T47D (cell line): ENCODE measurements at places on chromosomes 3 and 15.

DNA sequence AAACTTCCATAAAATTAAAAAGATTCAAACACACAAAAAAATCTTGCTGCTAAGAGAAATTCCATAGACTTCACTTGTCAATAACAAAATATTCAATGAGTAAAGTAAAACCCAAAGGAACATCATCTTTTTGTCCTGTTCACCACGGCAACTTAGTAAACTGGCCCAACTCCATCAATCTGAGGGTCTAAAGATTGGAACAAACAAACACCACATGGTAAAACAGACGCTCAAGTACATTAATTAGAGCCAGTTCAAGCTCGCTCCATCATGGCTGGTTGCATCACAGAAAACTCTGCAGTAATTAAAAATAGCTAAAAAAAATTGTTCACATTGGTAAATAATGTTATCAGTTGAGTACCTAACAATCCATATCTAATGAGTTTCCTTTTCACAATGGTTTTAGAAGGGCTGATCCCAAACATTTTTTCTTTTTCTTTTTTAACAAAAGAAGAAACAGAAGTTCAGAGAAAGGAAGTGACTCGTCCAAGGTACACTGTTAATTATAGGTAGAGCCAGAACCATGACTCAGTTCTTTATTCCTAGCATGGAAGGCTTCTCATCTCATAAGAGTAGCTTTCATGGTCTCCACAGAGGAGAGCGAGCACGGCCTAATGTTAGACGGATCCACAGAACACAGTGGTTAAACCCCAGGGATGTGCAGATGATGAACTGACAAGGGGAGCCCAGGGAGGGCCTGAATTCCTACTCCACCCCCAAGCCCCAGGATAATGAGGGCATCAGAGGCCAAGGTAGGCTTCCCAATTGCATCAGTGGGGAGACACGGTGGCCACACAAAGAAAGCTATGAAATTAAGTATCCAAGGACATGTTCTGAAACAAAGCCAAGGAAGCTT, 79.2 kb upstream of the ARHGEF3 start:
- DNase-seq: no peak

DNA sequence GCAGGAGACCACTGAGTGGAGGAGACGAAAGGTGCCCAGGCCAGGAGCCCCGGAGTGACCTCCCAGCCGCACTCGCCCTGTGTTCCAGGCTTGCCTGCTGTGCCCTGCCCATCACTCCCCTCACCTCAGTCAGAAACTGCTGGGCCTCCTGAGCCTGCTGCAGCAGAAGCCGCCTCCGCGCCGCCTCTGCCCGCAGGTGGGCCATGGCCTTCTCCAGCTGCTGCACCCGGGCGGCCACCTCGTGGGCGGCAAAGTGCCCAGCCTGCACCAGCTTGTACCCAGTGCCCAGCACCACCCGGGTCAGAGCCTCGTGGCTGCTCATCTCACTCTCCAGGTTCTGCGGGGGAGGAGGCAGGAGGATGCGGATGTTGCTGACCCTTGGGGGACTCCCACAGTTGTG, 17.6 kb downstream of the PLA2G4B start:
- DNase-seq: no peak

DNA sequence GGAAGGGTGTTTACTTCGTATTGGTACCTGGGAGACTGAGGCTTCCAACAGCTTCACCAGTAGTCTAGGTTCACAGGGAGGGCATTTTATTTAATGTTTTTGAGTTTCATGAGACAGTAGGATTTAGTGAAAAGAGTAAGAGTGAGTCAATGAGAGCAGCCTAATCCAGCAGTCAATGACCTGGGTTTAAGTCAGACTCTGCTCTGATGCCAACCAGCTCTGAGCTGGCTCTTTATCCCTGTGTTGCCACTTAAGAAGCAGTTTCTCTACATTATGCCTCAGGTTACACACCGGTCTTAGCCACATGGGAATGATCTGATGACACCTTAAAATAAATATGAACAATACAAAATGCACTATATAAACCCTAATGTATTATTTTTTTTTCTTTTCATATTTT, 59.4 kb upstream of the KCNMB2 start:
- DNase-seq: no peak

GRCh38 chr15:27706300-27706699, 392.8 kb downstream of the OCA2 start:
- no peak for DNase-seq

DNA sequence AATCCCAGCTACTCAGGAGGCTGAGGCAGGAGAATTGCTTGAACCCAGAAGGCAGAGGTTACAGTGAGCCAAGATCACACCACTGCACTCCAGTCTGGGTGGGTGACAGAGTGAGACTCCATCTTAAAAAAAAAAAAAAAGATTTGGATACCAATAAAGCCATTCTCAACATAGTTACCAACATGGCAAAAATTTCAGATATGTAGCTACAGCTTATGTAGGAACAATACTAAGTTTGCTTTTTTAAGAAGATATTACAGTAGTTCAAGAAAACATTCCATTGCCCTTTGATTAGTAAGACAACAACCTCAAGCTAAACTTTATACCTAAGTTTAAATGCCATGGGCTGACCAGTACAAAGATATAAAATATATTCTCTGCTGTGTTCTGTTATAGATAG, 34.4 kb downstream of the ZNF106 start:
- no peak for DNase-seq

GRCh38 chr15:66952756-66953522, 112.5 kb upstream of the SMAD3 start:
- DNase-seq: no peak

DNA sequence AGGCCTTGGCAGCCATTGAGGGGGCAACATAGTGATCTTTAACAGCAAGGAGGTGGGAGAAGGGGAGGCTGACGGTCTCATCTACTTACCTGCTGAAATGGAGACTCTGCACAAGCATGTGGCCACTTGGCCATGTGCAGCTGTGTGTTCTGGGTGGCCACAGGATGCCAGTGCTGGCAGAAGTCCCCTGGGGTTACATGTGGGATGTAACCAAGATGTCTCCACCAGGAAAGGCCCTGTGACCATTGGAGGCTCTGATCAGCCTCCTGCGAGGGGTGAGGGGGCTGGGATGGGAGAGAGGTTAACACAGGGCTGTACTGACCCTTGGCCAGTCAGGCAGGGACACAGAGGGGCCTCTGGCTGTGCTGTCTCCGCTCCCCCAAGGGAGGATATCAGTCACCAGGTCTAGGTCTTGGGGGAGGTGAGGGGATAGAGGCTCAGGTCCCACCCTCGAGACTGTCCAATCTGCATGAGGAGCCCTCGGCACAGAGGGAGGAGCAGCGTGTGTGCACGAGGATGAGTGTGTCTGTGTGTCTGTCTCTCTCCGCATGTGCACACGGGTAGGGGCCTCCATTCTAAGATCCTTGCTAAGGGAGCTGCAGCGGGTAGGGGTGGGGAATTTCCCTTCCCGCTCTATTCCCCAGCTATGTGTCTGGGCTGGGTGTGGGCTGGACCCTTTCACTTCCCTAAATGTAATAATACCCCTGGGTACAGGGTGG, 19.5 kb downstream of the PRKCD start:
- no peak for DNase-seq

GRCh38 chr3:172315401-172316091, 132.7 kb downstream of the GHSR start:
- DNase-seq: no peak

- no peak for DNase-seq
These were observed 11.3 kb downstream of the CX3CR1 start for GRCh38 chr3:39268549-39268900.

GRCh38 chr3:12869035-12869621, 27.8 kb upstream of the RPL32 start:
- DNase-seq: peak; percentile 61

GRCh38 chr3:51434746-51435327, 43.8 kb downstream of the RBM15B start:
- DNase-seq: peak; percentile 62

- no peak for DNase-seq
These were observed 220.4 kb downstream of the ADAMTS9 start for GRCh38 chr3:64467255-64467944.

GRCh38 chr15:81449836-81450474, 75.9 kb upstream of the TMC3 start:
- DNase-seq: peak; percentile 50

DNA sequence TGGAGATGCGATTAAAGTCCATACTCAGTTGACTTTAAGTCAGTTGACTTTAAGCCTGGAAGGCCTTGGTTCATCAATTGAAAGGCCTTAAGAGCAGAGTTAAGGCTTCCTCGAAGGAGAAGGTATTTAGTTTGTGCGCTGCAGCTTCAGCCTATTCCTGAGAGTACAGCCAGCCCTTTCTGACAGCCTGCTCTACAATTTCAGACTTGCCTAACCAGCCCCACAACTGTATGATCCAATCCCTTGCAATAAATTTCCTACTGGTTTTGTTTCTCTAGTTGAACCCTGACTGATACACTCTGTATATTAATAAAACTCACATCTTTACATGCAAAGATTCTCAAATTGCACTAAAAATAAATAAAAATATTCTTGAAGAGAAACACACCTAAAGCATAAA, 66.1 kb upstream of the RORA start:
- DNase-seq: peak; percentile 75

GRCh38 chr3:149860881-149861280, 47.9 kb downstream of the RNF13 start:
- no peak for DNase-seq

GRCh38 chr3:159082519-159082918, 280.7 kb downstream of the MFSD1 start:
- no peak for DNase-seq

GRCh38 chr15:69462493-69463181, 10.0 kb downstream of the RPLP1 start:
- DNase-seq: peak; percentile 88

- no peak for DNase-seq
These were observed 23.1 kb downstream of the PLSCR5 start for GRCh38 chr3:146581951-146582467.

GRCh38 chr3:40780925-40781406, 256.2 kb downstream of the ZNF621 start:
- peak; percentile 47 for DNase-seq

- no peak for DNase-seq
These were observed 68.2 kb downstream of the RYR3 start for GRCh38 chr15:33378866-33379480.

DNA sequence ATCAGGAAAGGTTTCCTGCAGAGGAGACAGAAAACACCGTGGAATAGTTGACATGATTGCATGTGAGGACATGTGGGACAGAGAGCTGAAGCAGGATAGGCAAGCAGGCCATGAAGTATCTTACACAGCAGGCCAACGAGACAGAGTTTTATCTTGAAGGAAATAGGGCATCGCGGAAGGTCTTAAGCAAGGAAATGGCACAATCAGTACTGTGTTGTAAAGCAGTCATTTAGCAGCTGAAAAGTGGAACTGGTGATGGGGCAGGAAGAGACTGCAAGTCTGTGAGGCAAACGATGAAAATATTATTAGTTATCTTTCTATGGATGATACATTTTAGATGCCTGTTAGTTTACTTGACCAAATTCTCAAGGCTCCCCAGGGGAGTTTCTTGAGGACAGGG, 535.1 kb downstream of the SOX2 start:
- DNase-seq: no peak

GRCh38 chr3:104909198-104909597, 457.5 kb upstream of the ALCAM start:
- DNase-seq: no peak

DNA sequence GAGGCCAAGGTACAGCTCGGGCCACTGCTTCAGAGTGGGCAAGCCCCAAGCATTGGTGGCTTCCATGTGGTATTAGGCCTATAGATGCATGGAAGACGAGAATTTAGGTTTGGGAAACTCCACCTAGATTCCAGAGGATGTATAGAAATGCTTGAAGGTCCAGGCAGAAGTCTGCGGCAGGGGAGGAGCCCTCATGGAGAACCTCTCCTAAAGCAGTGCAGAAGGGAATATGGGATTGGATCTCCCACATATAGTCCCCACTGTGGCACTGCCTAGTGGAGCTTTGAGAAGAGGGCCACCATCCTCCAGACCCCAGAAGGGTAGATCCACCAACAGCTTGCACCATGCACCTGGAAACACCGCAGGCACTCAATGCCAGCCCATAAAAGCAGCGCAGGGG, 48.1 kb upstream of the XXYLT1 start:
- DNase-seq: no peak

GRCh38 chr15:84616235-84616634, 15.4 kb downstream of the ZSCAN2 start:
- no peak for DNase-seq

DNA sequence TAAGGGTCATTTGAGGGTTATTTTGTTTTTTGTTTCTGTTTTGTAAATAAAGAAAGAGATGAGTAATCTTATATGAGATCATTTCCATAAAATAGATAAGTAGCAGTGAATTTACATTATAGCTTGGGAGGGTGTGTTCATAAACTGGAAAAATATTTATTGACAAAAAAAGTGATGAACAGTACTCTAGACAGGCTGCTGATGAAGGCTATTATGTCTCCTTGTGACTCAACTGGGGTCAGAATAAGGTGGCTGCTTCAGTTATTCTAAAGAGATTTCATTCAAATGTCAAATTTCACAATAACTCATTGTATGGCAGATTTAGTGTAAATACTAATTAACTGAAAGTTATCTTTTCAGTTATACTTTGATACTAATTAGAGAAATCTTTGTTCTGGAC, 251.1 kb upstream of the CMC1 start:
- no peak for DNase-seq

GRCh38 chr15:78024883-78025282, 52.6 kb downstream of the TBC1D2B start:
- no peak for DNase-seq

DNA sequence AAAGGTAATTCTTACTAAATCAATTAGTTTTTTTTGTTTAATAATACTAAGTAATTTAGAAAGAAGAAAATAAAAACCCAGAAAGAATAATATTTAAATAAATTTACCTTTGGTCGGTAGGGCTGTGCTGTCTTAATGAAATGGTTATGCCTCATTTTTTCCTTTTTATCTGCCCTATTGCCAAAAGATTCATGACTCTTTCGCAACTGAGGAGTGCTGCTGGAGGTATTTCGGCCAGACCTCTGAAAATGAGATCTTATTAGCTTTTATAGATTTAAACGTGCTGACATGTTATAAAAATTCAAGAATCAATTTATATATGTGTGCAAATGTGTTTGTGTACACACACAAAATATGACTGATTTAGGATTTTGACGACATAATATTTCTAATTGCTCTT, 67.1 kb upstream of the USP50 start:
- DNase-seq: no peak

DNA sequence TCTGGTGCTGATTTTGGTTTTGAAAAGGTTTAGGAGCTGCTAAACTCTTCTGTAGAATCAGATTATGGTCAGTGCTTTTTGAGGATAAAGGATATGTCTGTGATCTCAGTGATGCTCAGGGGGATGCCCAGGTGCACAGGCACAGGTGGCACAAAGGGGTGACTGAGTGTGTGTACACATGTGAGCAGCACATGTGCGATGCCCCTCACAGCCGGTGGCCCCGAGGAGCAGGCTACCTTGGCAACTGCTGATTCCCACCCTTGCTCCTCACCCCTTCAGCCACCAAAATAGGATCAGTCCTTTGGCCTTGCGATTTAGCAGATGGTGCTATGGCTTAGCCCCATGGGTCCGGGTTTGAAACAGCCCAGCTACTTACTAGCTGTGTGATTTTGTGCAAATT, 51.1 kb downstream of the POMGNT2 start:
- no peak for DNase-seq

DNA sequence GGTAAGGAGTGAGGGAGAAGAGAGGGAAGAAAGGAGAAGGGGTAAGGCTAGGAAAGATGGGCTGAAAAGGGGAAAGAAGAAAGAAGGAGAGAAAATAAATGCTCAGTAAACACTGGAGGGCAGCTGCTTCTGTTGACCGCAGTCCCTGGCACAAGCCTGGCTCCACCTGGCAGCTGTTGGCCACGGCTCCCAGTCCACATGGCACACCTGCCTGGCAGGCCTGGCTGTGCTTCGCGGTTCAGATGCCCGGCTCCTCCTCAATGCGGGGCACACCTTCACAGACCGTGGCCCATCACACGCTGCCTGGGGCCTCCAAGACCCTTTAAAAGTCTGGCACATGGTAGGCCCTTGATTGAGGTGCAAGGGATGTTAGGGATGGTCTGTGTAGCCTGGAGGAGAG, 516.8 kb upstream of the PROK2 start:
- DNase-seq: peak; percentile 42
